CD4-positive, alpha-beta T cell (primary cell): ENCODE measurements at places on chromosomes 7 and 10. TPM values are rescaled to one million over a fixed set of nuclear protein-coding genes. Genes with fewer than 3 reads are reported as not detected.

The TRPV5 gene
- total RNA-seq, result not detected

DNA sequence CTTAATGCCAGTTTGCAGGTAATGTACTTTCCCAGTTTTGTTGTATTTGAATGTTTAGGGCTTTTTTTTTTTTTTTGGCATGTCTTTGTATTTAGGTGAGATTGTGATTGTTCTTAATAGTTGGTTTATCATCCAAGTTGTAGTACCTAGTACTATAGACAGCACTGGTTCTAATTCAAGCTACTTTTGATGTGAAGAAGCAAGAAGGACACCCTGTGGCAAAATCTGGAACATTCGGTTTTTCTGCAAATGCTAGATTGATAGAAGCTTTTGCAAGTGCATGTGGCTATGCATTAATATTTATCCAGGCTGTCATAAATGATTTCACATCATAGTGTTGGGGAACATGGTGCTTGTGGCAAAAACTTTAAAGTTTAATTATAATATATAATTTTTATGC, 248.9 kb downstream of the FOXP2 start:
- no peak for DNase-seq

DNA sequence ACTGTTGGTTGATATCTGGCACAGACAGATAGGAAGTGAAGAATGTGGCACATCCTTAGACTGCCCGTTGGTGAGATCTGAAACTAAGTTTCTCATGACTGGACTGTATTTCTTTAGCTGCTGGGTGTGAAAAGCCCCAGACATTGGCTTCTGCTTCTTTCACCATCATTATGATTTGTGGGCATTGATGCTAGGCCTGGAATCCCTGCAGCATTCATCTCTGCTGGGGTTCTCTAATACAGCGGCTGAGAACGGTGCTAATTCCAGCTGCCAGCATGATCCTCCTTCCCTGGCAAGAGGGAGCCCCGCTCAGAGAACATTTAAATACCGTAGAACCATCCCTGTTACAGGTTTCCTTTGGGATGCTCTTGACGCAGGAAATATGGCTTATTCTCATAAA, 26.2 kb downstream of the RBM20 start:
- DNase-seq, result no peak

- no peak for DNase-seq
These were observed 16.3 kb downstream of the SFTPA1 start for GRCh38 chr10:79627075-79627474.

DNA sequence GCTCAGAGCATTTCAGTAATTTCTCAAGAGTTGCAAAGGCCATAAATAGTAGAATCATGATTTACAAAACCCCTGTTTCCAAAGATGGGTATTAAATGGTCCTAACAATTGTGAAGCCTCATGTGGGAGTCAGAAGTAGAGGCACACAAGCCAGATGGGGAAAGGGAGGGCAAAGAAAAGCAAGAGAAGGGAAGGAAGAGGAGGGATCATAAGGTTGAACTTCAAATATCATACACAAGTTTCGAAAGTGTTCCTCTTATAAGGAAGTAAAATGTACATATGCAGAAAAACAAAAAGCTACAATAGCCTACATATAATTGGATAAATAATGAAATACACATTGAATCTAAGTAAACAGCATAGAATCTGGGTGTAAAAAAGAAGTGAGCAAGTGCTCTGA, 6.0 kb downstream of the LIPN start:
- no peak for DNase-seq

DNA sequence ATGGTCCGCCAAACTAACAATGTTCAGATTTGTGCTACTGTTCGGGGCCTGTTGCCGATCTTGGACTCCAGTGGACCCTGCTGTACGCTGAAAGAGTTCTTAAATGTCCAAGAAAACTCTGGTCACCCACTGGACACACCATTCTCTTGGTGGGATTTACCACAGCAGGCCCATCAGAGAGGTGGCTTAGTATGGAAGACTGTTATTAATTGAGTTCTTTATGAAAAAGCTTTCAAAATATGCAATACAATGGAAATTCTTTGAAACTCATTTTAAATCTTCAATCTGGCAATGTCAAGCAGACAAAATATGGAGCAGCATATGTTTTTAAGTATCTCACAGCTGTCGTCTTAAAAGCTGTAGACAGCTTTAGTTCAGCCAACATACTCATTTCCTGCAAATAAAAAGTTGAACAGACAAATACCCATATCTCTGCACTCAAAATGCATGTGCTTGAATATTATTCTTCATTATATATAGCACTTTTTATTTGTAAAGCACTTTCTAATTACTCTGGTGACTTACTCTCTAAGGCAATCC, 37.4 kb upstream of the GRM8 start:
- no peak for DNase-seq

- DNase-seq, result no peak
These were observed 814 bp downstream of the MEST start for GRCh38 chr7:130492523-130493274.

- DNase-seq, result no peak
These were observed 23.3 kb upstream of the STEAP2 start for GRCh38 chr7:90188281-90188680.

GRCh38 chr7:51633596-51633995, 317.0 kb upstream of the COBL start:
- DNase-seq, result no peak
